ENCODE measurements at places on chromosomes 2 and 18. TPM values are rescaled to one million over a fixed set of nuclear protein-coding genes. Genes with fewer than 3 reads are reported as not detected.

- no peak for DNase-seq
Observed at GRCh38 chr2:149422991-149423338, 92.6 kb downstream of the LYPD6 start.

DNA sequence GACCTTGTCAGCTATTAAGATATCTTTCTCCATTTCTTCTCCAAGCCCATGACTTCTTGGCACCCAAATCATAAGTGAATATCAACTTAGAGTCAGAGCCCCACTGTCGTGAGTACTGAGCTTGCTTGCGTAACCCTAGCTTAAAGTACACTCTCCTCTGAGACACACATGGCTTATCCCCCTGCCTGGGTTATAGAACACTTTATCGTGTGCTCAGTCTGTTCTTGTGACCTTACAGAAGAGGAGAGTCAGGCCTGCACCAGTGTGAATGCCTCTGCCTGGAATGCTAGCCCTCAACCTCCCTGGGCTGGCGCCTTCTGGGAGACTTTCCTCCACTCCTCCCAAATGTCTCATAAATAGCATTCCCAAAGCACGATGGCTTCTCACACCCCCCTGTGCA, 79.3 kb downstream of the CEP192 start:
- DNase-seq, result no peak

The RGPD4 gene
- not detected for total RNA-seq

The ITGA6 gene
- 71.6 TPM for total RNA-seq

Measured in mesenteric fat pad (tissue), 1 donor.